ENCODE measurements at places on chromosomes 1 and 21.

GRCh38 chr1:192983349-192983980, 75.7 kb downstream of the UCHL5 start:
- DNase-seq, result no peak

GRCh38 chr1:46221749-46222148, 18.6 kb downstream of the LURAP1 start:
- DNase-seq, result no peak

DNA sequence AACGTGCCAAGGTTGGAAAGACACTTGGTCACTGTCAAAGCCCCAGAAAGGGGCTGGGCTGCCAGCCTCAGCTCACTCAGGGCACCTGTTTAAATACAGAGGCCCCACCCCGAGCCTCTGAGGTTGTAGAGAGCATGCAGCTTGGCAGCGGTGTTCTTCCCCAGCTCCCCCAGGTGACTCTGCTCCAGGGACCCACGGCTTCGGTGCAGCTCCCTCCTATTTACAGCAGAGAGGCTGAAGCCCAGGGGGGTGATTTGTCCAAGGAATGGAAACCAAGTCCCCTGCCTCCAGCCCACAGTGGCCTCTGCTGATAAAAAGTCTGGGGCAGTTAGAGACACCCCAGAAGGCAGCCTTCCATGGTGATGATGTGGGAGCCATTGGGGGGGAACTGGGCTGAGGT, 9.1 kb upstream of the C1QA start:
- DNase-seq, result no peak

DNA sequence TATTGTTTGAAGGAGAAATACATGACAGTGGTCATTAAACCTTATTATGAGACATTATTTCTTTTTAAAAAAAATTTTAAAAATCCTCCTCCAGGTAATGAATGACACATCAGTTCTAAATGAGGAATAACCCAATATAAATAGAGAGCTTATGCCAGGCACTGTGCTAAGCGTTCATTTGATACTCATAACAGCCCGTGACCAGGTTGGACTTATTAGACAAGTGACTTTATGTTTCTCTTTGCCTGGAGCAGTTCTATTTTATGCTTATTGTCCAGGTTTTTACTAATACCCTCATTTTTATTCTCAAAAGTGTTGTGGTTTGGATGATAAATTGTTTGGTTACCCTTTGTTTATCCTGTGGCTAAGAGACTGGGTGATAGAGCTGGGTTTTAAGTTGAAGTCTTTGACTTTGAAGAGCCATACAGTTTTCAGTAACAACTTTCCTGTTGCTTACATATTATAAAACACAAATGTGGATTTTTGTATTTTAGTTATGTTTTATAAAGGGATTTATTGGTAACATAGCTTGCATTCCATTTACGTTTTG, 84.2 kb downstream of the RABGAP1L start:
- peak; percentile 15 for DNase-seq

DNA sequence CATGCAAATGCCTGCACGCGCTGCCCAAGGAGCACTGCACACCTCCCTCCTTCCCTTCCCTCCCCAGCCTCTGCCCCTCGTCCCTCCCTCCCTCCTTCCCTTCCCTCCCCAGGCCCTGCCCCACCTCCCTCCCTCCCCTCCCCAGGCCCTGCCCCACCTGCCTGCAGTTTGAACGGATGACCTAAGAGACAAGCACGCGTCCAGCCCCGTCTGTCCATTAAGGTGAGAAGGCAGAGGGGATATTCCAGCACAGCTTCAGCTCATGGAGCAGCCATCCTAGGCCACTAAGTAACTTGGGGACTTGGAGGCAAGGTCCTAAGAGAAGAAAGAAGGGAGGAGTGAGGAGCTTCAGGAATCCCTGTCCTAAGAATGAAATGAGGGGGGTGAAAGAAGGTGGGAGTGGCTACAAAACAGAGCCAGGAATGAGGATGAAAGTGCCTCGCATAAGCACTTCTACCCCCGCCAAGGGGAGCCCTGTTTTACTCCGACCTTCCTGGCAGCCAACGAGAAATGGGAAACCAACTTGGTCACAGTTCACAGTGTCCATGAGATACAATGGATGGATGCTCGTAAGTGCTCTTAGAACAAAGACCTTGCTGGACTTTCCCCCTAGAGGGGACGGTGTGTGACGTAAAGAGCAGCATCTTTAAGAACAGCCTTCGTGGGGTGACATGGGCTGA, 21.3 kb upstream of the EFHD2 start:
- no peak for DNase-seq

- peak; percentile 98 for DNase-seq
These were observed 158.3 kb downstream of the TOMM20 start for GRCh38 chr1:234970401-234970730.

- no peak for DNase-seq
These were observed 986 bp upstream of the RNF186 start for GRCh38 chr1:19815801-19816736.

DNA sequence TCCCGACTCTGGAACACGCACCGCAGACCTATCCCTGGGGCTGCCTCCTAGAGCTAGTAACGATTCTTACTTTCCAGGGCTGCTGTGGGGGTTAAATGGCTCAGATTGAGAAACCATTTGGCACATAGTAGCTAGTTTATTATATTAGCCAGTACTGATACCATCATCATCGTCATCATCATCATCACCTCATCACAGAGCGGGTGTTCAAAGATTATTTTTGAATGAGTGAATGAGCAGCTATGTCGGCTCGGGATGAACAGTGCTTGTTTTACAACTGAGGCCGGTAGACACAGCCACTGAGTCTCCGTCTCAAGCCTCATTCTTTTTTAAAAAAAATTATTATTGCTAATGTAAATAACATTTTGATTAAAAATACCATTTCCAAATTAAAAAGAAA, 13.5 kb upstream of the AJAP1 start:
- no peak for DNase-seq

- DNase-seq, result no peak
These were observed 3.1 kb downstream of the ETV3 start for GRCh38 chr1:157135070-157135469.

DNA sequence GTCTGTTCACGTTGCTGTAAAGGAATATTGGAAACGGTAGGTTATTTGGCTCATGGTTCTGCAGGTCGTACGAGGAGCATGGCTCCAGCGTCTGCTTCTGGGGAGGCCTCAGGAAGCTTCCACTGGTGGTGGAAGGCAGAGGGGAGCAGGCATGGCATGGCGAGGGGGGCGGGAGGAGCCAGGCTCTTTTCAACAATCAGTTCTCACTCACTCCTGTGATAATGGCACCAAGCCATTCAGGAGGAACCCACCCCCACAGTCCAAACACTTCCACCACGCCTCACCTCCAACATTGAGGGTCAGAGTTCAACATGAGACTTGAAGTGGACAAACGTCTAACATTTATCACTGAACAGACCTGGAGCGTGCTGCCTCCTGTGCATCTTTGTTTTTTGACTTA, 141.2 kb downstream of the PGBD5 start:
- DNase-seq, result no peak

DNA sequence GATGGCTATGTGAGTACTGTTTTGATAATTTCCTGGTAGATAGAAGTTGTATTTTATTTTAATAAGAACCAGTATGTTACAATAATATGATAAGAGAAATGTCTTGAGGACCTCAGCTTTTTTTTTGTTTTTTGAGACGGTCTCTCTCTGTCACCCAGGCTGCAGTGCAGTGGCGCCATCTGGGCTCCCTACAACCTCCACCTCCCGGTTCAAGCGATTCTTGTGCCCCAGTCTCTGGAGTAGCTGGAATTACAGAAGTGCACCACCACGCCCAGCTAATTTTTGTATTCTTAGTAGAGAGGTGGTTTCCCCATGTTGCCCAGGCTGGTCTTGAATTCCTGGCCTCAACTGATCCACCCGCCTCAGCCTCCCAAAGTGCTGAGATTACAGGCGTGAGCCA, 968.1 kb upstream of the ADGRL4 start:
- DNase-seq, result no peak

DNA sequence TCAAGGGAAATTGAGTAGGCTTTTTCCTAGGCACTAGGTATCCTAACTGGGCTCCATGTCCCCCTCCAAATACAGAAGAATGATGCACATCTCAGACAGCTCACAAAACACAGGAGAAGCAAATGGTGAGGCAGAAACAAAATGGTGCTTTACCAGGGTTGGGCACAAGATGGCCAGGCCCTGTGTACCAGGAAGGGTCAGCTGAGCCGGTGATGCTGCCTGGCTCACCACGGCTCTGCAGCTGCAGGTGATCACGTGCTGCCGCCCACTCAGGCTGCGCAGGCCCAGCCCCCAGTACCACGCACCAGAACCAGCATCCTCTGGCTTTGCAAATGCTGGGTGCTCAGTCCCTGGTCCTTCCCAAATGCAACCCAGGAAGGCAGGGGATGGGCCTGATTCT, 993 bp upstream of the DSCAM start:
- no peak for DNase-seq

GRCh38 chr1:170634824-170635410, 29.0 kb upstream of the PRRX1 start:
- DNase-seq, result no peak

DNA sequence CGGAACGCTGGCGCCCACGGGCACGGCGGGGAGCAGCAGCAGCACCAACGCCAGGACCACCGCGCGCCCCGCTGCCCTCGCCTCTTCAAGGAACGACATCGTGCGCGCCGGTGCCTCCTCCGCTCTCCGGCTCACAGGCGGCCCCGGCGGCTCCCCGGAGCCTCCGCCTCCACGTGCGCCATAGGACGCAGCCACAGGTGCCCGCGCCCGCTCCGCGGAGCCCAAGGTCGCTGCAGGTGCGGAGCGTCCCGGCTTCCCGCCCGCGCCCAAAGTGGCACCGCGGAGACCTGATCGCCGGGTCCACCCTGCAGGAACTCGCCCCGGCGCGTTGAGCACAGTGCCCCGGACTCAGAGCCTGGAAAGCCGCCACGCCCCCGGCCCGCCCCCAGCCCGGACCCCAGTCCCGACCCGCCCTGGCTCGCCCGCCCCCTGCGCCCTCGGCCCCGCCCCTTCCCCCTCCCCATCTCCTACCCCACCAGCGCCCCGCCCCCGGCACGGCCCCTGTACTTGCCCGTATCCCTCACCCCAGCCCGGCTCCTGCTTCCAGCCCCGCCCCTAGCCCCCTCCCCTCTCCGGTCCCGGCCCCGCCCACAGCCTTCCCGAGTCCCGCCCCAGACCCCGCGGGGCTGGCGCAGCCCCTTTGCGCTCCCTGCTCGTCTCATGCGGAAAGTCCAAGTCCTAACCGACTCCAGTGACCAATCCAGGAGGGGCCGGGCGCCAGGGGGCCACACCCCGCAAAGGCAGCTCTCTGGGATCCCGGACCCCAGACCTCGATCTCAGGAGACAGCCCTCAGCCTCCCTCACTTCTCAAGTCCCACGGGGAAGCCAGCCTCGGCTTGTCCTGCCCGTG, at the start of gene MEGF6:
Gene MEGF6 (minus strand): TSS at position 339 of the 850 bp plus-strand sequence. CDS start 240 bp downstream, at position 99.
- peak; percentile 36 for DNase-seq

- DNase-seq, result peak; percentile 24
These were observed 1.2 kb downstream of the TRIM11 start for GRCh38 chr1:228405200-228405978.

GRCh38 chr1:98256700-98257099, 335.9 kb upstream of the DPYD start:
- DNase-seq, result no peak

GRCh38 chr1:225691861-225692516, 39.1 kb upstream of the ENAH start:
- DNase-seq, result peak; percentile 95

GRCh38 chr1:182725259-182726255, 41.2 kb upstream of the RGS8 start:
- peak; percentile 17 for DNase-seq

DNA sequence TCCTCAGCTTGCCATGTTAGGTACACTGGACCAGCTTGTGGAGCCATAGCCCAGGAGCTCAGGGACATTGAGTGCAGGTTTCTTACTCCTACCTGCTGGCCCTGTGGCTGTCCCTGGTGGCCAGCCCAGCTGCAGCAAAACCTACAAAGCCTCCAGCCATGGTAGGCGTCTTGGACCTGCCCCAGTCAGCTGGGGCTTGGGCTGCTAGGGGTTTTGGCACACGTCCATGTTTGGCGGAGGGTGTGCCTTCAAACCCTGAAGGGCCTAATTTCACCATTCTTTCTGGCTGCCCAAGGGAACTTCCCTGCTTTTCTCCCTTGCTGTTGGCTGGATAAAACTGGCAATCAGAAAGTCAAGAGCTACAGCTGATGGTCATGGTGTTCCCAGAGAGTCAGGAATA, 25.4 kb downstream of the HMGCS2 start:
- DNase-seq, result no peak

DNA sequence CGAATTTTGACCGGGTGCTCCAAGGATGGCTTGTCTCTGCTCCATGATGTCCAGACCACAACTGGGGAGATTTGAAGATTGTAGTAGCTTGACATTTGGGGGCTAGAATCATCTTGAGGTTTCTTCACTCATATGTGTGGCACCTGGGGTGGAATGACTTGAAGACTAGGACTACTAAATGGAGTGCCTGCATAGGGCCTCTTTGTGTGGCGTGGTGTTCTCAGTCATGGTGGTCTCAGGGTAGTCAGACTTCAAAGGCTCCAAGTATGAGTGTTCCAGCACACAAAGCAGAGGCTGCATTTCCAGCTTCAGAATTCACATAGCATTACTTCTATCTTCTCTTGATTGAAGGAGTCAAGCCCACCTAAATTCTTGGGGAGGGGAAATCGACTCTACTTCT, 16.8 kb downstream of the ATF6 start:
- no peak for DNase-seq

DNA sequence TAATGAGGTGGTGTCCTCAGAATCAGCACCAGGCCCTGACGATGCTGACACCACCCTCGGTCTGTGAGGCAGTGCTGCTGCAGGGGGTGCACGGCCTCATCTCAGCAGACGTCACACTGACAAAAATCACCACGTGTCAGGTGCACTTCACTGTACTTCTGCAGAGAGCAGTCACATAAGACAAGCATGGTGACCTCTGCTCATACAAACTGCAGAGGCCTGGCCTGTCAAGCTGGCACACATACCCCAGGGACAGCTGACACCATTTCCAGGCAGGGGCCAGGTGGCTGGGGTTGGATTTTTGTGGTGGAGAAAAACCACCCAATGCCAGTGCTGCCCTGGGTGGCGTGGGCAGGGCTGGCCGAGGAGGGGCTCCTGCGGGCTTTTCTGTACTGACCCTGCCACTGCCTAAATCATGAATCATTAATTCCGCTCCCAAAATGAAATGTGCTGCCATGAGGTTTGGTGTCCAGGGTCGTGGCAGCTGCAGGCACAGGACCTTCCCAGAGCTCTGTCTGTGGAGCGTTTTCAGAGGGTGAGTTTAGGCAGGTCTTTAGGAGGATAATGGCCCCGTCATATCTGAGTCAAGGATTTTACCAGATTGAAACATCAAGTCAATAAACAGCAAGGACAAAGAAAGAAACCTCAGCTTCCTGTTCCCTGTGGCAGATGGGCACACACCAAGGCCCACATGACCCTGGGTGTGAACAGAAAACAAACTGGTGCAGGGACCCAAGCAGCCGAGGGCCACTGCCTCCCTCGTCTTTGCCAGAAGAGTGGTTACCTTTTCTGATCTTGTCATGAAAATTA, 33.4 kb upstream of the GPR153 start:
- no peak for DNase-seq

Measured in fibroblast of villous mesenchyme (primary cell).